Right lobe of liver (tissue), 6 donors: ENCODE measurements at places on chromosomes 13 and 19. TPM values are rescaled to one million over a fixed set of nuclear protein-coding genes. Genes with fewer than 3 reads are reported as not detected.
A peak's percentile ranks its signal among the peaks of the same experiment; 100 is the strongest.

DNA sequence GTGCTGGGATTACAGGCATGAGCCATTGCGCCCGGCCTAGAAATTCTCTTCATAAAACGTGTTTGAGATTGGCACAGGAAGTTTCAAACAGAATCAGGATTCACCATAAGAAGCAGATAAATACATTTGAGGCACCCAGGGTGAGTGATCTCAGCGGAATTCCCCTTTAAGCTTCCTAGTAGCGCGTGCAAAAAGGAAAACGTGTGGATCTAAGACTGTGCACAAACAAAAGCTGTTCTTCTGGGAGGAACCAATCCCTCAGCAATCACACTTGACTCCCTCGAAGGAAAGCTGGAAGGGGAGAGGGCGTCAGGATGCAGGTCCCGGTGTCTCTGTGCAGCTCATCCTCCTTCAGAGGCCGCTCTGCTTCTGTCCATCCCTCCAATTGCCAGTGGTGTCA lies 15.5 kb downstream of the MCF2L start:
- peaks cover 4% of the 10 kb centered on the region for H3K4me1 ChIP-seq
- no peaks in the 10 kb centered on the region for H3K27me3 ChIP-seq
- H3K36me3 ChIP-seq = no peaks in the 10 kb centered on the region
- no peak for DNase-seq
- peak overlapping the region; percentile 14 for H3K4me3 ChIP-seq

DNA sequence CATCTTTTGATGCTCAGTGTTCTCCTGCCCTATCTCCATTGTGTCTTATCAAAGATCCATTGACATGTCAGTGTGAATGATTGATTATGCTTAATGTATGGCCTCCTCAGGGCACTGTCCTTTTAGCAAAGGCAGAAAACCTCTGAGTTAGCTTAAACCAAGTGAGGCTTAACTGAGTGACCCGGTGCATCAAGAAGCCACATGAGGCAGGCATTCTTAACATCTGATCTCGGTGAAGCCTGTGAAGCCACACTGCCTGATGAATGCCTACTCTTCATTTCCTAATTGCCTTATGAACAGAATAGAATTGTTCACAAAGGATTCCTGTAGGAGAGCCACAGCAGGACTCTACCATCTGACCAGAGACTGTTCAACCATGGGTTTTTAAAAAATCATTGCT lies 168.1 kb upstream of the SOX21 start:
- no peak overlapping the region for H3K4me3 ChIP-seq
- H3K27ac ChIP-seq = no peak overlapping the region
- DNase-seq = no peak

DNA sequence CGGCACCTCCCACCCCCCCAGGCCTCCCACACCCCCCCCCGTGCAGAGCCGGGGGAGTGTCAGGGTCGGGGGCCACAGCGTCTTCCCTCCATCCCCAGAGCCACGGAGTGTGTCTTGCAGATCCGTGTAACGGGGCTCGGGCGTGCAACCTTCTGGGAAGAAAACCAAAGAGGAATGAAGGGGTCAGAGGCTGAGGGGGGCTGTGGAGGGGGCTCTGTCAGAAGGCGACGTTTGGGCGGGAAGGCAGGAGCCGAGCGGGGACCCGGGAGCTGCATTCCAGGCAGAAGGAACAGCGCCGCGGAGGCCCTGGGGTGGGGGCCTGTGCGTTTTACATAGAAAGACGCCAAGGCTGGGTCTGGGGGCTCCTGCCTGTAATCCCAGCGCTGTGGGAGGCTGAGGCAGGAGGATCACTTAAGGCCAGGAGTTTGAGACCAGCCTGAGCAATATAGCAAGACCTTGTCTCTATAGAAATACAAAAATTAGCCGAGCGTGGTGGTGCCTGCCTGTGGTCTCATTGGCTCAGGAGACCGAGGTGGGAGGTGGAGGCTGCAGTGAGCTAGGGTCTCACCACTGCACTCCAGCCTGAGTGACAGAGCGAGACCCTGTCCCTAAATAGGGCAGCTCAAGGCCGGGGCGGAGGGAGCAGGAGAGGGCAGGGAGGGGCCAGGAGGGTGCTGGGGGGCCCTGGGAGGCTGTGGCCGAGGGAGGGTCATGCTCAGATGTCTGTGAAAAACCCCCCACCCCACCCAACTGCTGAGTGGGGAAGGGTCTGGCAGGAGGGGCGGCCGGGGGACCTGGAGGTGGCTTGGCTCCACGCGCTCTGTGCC lies 27.8 kb downstream of the ARID3A start:
- H3K4me1 ChIP-seq = no peaks in the 10 kb centered on the region
- H3K27ac ChIP-seq = no peak overlapping the region
- no peak overlapping the region for H3K4me3 ChIP-seq
- no peaks in the 10 kb centered on the region for H3K27me3 ChIP-seq
- DNase-seq = peak; percentile 43
- no peaks in the 10 kb centered on the region for H3K36me3 ChIP-seq

DNA sequence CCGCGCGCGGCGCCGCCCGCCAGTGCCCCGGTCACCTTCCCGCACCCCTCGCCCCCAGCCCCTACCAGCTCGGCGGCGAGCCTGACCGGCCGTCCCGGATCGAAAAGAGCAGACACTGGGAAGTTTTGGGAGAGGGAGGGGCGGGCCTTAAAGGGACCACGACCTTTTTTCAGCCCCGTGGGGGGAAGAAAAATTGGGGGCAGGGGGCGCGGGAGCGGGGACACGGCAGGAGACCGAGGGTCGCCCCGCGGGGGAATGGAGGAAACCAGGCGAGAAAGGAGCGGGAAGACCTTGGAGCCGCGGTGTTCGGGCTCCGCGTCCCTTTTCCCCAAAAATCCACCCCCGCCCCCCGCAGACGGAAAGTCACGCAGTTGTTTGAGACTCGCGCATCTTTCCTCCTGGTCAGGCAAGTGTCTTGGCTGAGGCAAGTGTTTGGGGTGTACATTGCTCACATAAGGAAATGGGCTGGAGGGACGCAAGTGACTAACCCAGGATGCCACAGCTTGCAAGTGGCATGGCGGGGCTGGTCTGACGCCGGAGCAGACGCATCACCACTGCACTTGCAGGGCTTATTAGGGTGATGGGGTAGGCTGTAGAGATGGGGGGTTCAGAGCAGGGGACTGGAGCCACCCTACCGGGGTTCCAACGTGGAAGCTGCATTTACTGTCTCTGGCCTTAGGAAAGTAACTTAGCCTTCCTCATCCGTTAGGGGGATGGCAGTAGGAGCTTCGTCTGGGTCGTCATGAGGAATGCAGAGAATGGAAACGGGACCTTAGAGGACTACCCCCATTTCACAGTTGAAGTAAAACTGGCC lies 2.7 kb upstream of the HNRNPL start:
- H3K36me3 ChIP-seq = peaks cover 3% of the 10 kb centered on the region
- H3K4me3 ChIP-seq = peak overlapping the region; percentile 89
- peak overlapping the region; percentile 98 for H3K27ac ChIP-seq
- no peaks in the 10 kb centered on the region for H3K27me3 ChIP-seq
- H3K4me1 ChIP-seq = no peaks in the 10 kb centered on the region
- peak; percentile 83 for DNase-seq

DNA sequence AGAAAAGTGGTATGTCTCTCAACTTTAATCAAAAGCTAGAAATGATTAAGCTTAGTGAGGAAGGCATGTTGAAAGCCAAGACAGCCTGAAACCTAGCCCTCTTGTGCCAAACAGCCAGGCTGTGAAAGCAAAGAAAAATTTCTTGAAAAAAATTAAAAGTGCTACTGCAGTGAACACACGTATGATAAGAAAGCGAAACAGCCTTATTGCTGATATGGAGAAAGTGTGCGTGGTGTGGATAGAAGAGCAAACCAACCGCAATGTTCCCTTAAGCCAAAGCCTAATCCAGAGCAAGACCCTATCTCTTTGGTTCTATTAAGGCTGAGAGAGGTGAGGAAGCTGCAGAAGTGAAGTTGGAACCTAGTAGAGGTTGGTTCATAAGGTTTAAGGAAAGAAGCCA lies 96.4 kb downstream of the ZDHHC20 start:
- no peak overlapping the region for H3K4me3 ChIP-seq
- DNase-seq = no peak
- H3K4me1 ChIP-seq = no peaks in the 10 kb centered on the region
- H3K27ac ChIP-seq = no peak overlapping the region

GRCh38 chr13:40671956-40672764 lies 5.7 kb upstream of the FOXO1 start:
- no peak for DNase-seq
- H3K36me3 ChIP-seq = no peaks in the 10 kb centered on the region
- no peak overlapping the region for H3K4me3 ChIP-seq
- H3K4me1 ChIP-seq = no peaks in the 10 kb centered on the region
- no peak overlapping the region for H3K27ac ChIP-seq
- no peaks in the 10 kb centered on the region for H3K27me3 ChIP-seq

DNA sequence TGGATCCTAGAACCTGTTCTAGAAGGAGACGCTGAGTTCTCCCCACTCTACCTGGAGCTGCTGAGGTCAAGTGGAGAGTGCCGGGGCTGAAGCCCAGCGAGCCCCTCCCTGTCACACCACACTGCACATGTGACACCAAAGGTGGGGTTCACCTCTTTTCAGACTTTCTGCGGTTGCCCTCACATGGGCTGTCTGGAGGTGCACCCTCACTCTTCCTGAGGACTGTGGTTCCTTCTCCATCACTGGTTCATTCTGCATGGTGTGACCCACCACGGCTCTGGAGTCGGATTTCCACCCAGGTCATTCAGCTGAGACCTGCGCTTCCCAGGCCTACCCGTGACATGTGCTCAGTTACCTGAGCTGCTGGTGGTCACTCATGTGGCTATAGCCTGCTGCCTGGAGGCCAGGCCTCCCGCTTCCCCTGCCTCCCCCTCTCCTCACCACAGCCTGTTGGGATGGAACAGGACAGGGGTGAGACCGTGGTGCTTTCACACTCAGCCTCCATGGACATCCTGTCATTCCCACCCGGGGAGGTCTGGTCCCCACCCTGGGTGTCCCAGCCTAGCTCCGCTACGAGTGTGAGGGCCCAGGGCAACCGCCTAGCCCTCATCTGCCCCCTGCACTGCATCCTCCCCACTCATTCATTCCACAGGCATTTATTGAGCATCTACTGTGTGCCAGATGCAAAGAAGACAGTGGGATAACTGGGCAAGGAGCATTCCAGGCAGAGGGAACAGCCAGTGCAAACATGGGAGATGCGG lies 605 bp upstream of the A1BG start:
- no peaks in the 10 kb centered on the region for H3K36me3 ChIP-seq
- peaks cover 2% of the 10 kb centered on the region for H3K4me1 ChIP-seq
- peak overlapping the region; percentile 44 for H3K27ac ChIP-seq
- peak overlapping the region; percentile 83 for H3K4me3 ChIP-seq
- no peak for DNase-seq
- H3K27me3 ChIP-seq = no peaks in the 10 kb centered on the region

GRCh38 chr19:2043961-2044708 lies 6.9 kb downstream of the MKNK2 start:
- no peak overlapping the region for H3K4me3 ChIP-seq
- H3K27ac ChIP-seq = peak overlapping the region; percentile 93
- DNase-seq = no peak

GRCh38 chr19:35117799-35118198 lies 2.2 kb downstream of the FXYD3 start:
- no peaks in the 10 kb centered on the region for H3K27me3 ChIP-seq
- H3K36me3 ChIP-seq = no peaks in the 10 kb centered on the region
- H3K27ac ChIP-seq = no peak overlapping the region
- no peak overlapping the region for H3K4me3 ChIP-seq
- H3K4me1 ChIP-seq = peaks cover 7% of the 10 kb centered on the region

GRCh38 chr13:35769812-35770211 lies 293.3 kb upstream of the MAB21L1 start:
- H3K36me3 ChIP-seq = no peaks in the 10 kb centered on the region
- DNase-seq = no peak
- no peak overlapping the region for H3K27ac ChIP-seq
- no peaks in the 10 kb centered on the region for H3K27me3 ChIP-seq

DNA sequence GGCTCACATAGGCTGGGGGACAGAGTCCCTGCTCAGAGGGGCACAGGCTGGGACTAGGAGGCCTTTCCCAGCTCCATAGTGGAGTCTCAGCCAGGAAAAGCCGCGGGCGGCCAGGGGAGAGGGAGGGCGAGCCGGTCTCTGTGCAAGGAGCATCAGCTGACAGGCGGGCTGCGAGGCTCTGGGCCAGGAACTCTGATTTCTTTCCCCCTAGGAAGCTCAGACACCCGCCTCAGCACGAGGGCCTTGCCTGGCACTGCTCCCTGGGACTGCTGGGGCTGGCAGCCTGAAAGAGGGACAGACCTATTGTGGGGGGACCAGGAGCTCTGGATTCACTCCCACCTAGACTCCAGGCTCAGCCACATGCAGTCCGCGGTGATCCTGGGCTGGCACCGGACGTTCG lies 2.2 kb upstream of the PLK5 start:
- no peaks in the 10 kb centered on the region for H3K27me3 ChIP-seq
- no peak overlapping the region for H3K27ac ChIP-seq
- H3K4me1 ChIP-seq = no peaks in the 10 kb centered on the region
- no peak for DNase-seq
- H3K36me3 ChIP-seq = no peaks in the 10 kb centered on the region

- no peak for DNase-seq
- H3K4me1 ChIP-seq = peaks cover 7% of the 10 kb centered on the region
- H3K36me3 ChIP-seq = no peaks in the 10 kb centered on the region
- H3K4me3 ChIP-seq = no peak overlapping the region
- H3K27me3 ChIP-seq = no peaks in the 10 kb centered on the region
Measured at GRCh38 chr13:80477661-80478443, 136.9 kb upstream of the SPRY2 start.

- no peaks in the 10 kb centered on the region for H3K27me3 ChIP-seq
- H3K27ac ChIP-seq = peak overlapping the region; percentile 58
- H3K4me3 ChIP-seq = no peak overlapping the region
- DNase-seq = no peak
- no peaks in the 10 kb centered on the region for H3K36me3 ChIP-seq
- no peaks in the 10 kb centered on the region for H3K4me1 ChIP-seq
Measured at GRCh38 chr19:51129716-51130115, 5.0 kb downstream of the SIGLEC9 start.

DNA sequence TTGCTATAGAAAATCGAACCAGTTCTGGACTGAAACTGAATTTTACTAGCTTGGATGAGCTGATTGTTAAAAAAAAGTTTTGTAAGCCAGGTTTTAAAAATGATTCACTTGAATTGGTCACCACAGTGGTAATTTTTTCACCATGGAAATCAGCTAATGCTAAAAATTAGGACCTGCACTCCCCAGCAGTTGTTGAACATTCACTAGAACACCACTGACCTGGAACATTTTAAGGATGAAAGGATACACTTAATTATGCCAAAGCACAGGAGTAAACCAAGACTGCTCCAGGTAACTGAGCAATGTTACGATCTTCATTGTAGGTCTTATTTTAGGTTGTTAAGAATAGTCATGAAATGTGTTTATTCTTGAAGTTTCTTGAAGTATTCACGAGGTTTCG lies 1342.6 kb upstream of the SPRY2 start:
- H3K27ac ChIP-seq = no peak overlapping the region
- no peaks in the 10 kb centered on the region for H3K27me3 ChIP-seq
- H3K4me3 ChIP-seq = no peak overlapping the region
- H3K36me3 ChIP-seq = no peaks in the 10 kb centered on the region

GRCh38 chr19:42324655-42325307 lies 654 bp upstream of the MEGF8 start:
- H3K4me1 ChIP-seq = peaks cover 11% of the 10 kb centered on the region
- H3K27ac ChIP-seq = no peak overlapping the region
- peak overlapping the region; percentile 12 for H3K4me3 ChIP-seq
- no peaks in the 10 kb centered on the region for H3K36me3 ChIP-seq
- DNase-seq = no peak
- H3K27me3 ChIP-seq = no peaks in the 10 kb centered on the region

The ZNF285 gene
- 1.6 TPM for total RNA-seq

The IGFL1 gene
- not detected for total RNA-seq

The ZNF560 gene
- not detected for total RNA-seq
